ENCODE measurements at places on chromosomes 7 and 10. TPM values are rescaled to one million over a fixed set of nuclear protein-coding genes. Genes with fewer than 3 reads are reported as not detected.

- no peaks in the 10 kb centered on the region for H3K36me3 ChIP-seq
- H3K27ac ChIP-seq, result no peak overlapping the region
- H3K27me3 ChIP-seq, result peaks cover 25% of the 10 kb centered on the region
- H3K4me3 ChIP-seq, result no peak overlapping the region
- DNase-seq, result no peak
Measured at GRCh38 chr10:70977625-70978024, 89.3 kb upstream of the PCBD1 start.

GRCh38 chr7:24102988-24103387 lies 181.0 kb upstream of the NPY start:
- no peaks in the 10 kb centered on the region for H3K36me3 ChIP-seq
- no peaks in the 10 kb centered on the region for H3K4me1 ChIP-seq
- no peak overlapping the region for H3K4me3 ChIP-seq

- H3K36me3 ChIP-seq, result no peaks in the 10 kb centered on the region
- DNase-seq, result no peak
- H3K4me1 ChIP-seq, result no peaks in the 10 kb centered on the region
- H3K27ac ChIP-seq, result no peak overlapping the region
- H3K27me3 ChIP-seq, result no peaks in the 10 kb centered on the region
- H3K4me3 ChIP-seq, result no peak overlapping the region
Measured at GRCh38 chr10:21814866-21815265, 188.7 kb downstream of the DNAJC1 start.

DNA sequence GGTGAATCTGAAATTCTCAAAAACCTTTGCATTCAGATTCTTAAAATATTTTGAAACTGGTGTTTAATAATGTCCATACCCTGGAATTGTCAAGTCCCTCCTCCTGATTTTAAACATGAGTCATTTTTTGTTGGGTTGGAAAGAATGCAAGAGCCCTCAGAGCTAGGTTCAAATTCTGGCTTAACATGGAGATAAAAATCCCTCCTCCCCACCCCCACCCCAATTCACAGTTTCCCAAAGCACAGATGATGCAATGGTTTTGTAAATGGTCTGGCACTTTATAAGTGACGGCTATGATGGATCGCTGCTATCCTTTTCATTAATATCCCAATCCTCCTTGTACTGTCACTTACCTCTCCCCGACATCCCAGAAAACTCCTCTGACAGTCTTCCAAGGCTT lies 332.8 kb downstream of the PLXNA4 start:
- H3K4me3 ChIP-seq, result no peak overlapping the region
- DNase-seq, result no peak
- H3K4me1 ChIP-seq, result no peaks in the 10 kb centered on the region
- H3K27ac ChIP-seq, result no peak overlapping the region
- H3K27me3 ChIP-seq, result no peaks in the 10 kb centered on the region
- no peaks in the 10 kb centered on the region for H3K36me3 ChIP-seq

DNA sequence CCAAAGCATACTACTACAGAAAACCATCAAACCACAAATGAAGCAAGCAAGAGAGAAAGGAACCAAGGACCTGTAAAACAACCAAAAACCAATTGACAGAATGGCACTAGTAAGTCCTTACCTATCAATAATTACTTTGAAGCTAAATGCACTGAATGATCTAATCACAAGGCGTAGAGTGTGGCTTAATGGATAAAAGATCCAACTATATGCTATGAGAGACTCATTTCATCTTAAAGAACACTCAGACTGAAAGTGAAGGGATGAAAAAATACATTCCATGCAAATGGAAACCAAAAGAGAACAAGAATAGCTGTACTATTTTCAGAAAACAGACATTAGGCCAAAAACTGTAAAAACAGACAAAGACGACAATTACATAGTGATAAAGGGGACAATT lies 70.7 kb downstream of the CRPPA start:
- H3K4me3 ChIP-seq, result no peak overlapping the region
- no peaks in the 10 kb centered on the region for H3K36me3 ChIP-seq
- no peak overlapping the region for H3K27ac ChIP-seq
- no peak for DNase-seq
- no peaks in the 10 kb centered on the region for H3K27me3 ChIP-seq

DNA sequence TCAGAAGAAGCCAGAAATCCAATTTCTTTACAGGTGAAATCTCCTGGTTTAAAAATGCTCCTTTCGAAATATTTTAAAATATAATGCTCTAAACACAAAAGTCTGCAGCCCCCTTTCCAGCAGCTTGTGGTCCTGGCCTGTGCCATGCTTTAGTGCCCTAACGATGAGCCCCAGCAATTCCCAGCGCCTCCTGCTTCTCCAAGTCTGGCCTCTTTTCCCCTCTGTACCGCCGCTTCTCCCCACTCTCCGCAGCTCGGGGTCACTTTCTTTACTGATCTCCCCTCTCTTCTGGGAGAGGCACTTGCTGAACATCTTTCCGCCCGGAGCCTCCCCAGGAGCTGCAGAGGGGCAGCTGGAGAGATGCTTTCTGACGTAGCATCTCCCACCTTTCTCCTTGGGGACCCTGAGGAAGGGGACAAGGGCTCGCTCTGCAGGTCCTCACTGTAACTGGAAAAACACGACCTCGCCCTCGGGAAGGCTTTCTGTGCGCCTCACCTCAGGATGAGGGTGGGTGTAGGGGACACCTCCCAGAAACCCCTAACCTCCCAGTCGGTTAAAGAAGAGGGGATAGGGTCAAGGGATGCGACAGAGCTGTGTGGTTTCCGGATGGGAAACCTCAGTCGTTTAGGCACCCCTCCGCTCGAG lies 565 bp upstream of the INA start:
- peaks cover 60% of the 10 kb centered on the region for H3K27me3 ChIP-seq
- H3K36me3 ChIP-seq, result no peaks in the 10 kb centered on the region
- H3K27ac ChIP-seq, result no peak overlapping the region

GRCh38 chr10:77960829-77961329 lies 34.3 kb upstream of the DLG5 start:
- peaks cover 4% of the 10 kb centered on the region for H3K27me3 ChIP-seq
- H3K4me3 ChIP-seq, result no peak overlapping the region
- DNase-seq, result no peak
- H3K4me1 ChIP-seq, result no peaks in the 10 kb centered on the region

Gene NOS3
- 9.4 TPM for total RNA-seq

Gene KIAA1217
- total RNA-seq, result 0.39 TPM

Gene CYP3A4
- not detected for total RNA-seq

Gene HECW1
- not detected for total RNA-seq
